Effector memory CD8-positive, alpha-beta T cell (primary cell): ENCODE measurements at places on chromosomes 7 and 10.

DNA sequence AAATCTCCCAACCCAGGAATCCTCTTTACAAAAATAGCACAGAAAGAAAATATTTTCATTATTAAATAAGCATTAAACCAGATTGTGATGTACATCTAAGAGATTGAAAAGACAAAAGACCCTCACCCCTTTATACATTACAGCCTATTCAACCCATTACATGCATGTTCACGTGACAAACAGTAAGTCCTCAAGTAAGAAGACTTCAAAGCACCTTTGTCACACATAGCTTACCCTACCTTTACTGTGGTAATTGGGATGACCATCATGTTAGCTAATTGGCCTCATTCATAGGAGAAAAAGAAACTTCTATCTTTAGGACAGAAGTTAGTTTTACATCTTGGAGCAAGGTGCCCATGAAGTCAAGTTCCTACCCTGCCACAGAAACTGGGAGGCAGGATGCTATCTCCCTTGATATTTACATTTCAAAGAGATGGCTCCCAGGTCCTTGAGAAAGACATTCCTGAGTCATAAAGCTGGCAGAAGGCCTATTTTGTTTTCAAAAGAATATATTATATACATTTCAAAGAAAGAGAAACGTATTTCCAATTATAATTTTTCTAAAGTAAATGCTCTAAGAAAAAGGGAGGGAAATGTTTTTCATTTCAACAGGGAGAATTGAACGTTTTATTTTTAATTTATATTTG, 48.1 kb downstream of the GNAI1 start:
- no peak for DNase-seq

GRCh38 chr10:23081891-23082290, 13.5 kb upstream of the MSRB2 start:
- DNase-seq = no peak

DNA sequence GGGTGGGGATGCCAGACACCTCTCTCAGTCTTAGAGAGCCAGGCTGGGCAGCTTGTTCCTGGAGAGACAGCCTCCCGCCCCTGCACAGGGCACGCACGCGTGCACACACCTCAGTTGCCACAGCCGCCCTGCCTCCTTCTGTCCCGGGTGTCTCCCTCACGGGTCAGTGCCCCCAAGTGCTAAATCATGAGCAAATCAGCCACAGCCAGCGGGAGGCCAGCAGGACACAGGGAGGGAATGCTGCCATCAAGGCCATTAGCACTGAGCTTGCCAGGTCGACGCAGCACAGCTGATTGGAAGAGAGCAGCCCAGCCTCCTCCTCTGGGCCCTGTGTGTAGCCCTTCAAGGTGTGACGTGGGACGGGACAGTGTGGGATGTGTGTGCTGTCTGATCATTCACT, 130.4 kb downstream of the CDH23 start:
- DNase-seq = no peak

DNA sequence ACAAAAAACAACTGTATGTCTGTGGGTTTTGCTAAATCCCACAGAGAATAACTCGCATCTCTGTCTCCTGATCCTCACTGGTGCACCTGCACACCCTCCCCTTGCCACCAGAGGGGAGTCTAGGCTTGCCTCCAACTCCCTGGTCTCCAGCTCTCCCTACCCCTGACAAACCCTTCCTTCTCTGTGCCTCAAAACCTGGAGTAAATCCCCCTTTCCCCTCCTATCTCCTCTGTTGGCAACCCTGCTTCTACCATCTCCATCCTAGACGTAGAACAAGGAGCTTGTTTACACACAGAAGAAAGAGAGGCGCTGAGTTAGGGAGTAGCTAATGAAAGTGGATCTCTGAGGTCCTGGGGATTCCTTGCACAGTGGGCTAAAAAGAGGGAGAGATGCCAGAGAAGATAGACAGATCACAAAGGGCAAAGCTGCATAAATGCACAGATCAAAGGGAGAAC, 6.0 kb downstream of the MBLAC1 start:
- DNase-seq = peak; percentile 54

GRCh38 chr10:6958711-6959110, 378.6 kb upstream of the PRKCQ start:
- no peak for DNase-seq

- no peak for DNase-seq
These were observed 29.0 kb upstream of the IL6 start for GRCh38 chr7:22697876-22698606.

DNA sequence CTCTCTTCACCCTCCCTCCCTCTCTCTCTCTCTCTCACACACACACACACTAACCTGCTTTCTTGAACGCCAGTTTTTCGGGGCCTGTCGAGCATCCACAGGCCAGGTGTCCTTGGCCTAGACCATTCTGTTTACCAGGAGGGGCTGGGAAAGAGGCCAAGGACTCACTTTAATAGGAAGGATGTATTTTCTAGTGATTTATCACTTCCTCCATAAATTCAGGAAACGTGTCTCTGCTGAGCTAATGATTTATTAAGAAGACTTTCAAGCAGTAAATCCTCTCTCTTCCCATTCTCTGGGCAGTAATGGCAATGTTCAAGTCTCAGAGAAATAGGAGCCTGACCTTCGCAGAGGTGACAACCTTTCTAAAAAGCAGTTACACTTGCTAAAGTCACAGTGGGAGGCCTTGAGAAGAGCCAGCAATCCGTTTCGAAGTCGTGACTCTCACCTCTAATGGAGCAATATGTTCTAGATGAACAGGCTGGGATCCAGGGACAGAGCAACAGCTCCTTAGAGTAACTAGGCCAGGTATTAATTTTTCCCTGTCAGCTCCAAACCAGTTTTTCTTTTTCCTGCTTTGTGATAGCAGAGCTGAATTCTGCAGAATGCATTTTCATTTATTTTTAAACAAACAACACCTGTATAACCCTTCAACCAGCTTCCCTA, 1357.5 kb upstream of the SORCS1 start:
- DNase-seq = no peak

DNA sequence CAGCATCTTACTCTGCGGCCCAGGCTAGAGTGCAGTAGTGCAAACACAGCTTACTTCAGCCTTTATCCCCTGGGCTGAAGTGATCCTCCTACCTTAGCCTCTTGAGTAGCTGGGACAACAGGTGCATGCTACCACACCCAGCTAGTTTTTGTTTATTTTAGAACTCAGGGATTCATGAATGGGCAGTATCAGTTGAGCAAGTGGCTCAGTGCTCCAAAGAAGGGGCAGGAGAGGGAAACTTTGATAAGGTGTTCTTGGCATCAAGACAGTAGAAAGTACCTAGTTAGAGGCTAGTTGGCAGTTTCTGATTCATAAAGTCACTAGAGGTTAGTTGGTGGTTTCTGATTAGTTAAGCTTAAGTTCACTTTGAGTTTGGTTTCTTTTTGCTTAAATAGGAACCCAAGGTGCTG, 18.4 kb downstream of the TRIM24 start:
- DNase-seq = no peak

GRCh38 chr7:25897261-25897782, 254.7 kb upstream of the NFE2L3 start:
- DNase-seq = no peak

DNA sequence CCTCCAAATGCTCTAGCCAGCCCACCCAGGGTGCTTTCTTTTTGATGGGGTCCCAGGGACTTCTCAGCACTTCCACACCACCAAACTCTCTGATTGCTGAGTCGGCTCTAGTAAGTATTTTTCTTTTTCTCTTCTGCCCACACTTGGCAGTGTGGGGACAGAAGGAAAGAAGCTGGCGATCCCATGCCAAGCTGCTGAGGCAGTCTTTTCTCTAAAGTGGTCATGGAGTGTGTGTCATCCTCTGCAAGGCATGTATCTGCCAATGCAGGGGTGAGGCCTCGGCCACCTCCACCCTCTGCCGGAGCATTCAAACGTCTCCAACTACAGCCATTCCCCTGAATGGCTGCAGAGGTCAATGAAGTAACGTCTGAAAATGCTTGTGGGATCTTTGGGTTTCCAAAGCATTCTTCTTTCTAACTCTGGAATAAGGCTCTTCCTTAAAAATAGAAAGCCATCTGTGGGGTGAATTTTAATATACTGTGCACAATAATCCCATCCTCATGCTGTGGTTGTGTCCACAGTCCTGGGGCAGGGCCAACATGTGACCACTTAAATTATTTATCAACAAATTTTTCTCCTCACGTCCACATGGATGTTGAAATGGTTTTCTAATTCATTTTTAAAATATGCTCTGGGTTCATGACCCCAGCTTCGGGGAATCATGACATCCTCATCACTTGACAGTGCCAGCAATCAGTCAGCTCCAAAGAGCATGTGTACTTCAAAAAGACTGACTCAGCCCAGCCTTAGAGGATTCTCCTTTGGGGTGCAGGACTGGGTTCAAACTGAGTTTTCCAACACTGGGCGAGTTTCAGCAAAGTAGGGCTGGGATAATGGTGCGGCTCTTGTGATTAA, 171.3 kb upstream of the ITGB1 start:
- no peak for DNase-seq

DNA sequence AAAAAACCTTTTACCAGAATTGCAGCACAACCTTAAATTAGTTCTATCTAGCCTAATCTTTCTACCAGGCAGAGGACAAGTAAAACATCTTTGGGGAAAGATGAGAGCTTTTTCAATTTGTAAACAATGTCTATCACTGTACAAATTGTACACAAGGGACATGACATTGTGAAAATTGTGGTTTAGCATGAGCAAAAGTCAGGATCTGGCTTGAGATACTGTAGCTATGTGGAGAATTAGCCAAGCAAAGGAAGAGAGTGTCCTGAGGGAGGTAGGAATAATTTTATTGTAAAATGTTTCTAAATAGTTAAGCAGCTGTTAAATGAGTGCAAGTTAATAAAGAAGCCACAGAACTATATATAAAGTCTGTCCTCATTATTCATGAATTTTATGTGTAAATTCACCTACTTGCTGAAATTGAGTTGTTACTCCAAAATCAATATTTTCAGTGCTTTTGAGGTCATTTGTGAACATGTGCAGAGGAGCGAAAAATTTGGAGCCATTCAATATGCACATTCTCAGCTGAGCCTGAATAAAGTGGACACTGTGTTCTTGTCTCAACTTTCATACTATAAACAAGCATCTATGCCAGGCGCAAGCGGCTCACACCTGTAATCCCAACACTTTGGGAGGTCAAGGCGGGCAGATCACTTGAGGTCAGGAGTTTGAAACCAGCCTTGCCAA, 42.8 kb upstream of the POM121L12 start:
- no peak for DNase-seq

DNA sequence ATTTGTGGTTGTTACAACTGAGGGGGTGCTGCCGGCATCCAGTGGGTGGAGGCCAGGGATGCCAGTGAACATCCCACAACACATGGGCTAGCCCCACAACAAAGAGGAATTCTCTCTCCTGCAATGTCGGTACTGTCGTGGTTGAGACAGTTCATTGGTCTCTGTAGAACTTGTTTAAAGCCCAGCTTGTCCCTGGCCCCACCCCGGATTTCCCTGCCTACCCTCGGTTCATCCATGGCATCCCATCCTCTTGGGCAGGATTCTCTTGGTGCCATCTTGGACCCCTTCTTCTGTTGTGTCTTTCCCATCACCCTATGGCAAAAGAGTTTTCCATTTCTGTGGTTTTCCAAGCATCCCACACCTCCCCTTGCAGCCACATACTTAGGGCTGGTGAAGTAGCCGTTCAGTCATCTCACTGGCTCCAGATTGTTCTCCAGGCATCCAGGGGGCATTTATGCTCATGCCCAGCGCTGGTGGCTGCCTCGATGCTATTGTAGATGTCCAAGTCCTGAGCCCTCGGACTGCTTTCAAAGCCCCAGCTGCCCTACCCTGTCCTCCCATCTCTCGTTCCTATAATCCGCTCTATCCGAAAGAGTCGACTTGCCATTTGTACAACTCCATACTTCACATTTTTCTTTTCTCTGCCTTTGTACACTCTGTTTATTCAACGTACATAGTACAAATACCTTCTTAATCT, 39.2 kb downstream of the MGMT start:
- DNase-seq = no peak

GRCh38 chr10:79263939-79264338, 83.3 kb upstream of the PPIF start:
- DNase-seq = no peak
